Stimulated activated CD4-positive, alpha-beta T cell treated with anti-CD3 and anti-CD28 coated beads, Interleukin-1b, Interleukin-23, amount 100 ng/mL, for 48 hours (primary cell): ENCODE measurements at places on chromosomes 13 and 19.
A peak's percentile ranks its signal among the peaks of the same experiment; 100 is the strongest.

GRCh38 chr19:42433503-42434260, 6.5 kb upstream of the LIPE start:
- peak; percentile 57 for DNase-seq

- DNase-seq: no peak
Measured at GRCh38 chr19:47891622-47891922, 5.5 kb upstream of the SULT2A1 start.

- no peak for DNase-seq
Measured at GRCh38 chr19:42333018-42333417, 7.6 kb downstream of the MEGF8 start.

- DNase-seq: no peak
Measured at GRCh38 chr13:30110301-30111070, 196.9 kb downstream of the KATNAL1 start.

DNA sequence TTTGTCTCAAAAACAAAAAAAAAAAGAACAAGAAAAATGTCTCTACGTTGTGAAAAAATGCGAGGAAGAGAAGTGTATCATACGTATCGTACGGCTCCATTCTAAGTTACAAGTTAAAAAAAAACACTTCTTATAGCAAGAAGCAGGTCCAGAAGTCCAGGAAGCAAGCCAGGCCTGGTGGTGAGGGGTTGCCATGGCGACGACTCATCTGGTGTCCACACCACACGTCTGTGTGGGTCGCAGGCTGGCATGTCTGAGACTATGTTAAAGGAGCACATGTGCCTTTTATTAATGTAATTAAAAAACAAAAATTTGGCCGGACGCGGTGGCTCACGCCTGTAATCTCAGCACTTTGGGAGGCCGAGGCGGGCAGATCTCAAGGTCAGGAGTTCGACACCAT, 5.9 kb downstream of the MED16 start:
- DNase-seq: no peak

- no peak for DNase-seq
Measured at GRCh38 chr13:74920920-74921319, 561.0 kb downstream of the TBC1D4 start.

GRCh38 chr19:46951171-46951986, 68.3 kb upstream of the NPAS1 start:
- peak; percentile 24 for DNase-seq

DNA sequence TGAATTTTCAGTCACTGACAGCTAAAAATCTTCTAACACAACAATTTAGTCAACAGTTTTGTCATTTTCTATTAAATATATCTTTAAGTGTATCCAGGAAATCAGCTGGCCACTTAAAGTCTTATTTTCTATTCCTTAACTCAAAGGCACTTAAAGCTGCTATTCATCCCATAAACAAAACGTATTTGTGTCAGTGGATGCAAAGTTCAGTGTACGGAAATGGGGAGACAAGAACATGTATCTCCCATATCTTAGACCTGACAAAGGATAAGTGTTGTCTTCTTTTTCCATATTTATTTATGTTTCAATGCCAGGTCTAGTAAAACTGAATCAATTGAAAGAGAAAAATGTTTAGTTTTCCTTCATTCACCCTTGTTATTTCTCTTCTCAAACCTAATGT, 409.8 kb upstream of the KLHL1 start:
- no peak for DNase-seq

DNA sequence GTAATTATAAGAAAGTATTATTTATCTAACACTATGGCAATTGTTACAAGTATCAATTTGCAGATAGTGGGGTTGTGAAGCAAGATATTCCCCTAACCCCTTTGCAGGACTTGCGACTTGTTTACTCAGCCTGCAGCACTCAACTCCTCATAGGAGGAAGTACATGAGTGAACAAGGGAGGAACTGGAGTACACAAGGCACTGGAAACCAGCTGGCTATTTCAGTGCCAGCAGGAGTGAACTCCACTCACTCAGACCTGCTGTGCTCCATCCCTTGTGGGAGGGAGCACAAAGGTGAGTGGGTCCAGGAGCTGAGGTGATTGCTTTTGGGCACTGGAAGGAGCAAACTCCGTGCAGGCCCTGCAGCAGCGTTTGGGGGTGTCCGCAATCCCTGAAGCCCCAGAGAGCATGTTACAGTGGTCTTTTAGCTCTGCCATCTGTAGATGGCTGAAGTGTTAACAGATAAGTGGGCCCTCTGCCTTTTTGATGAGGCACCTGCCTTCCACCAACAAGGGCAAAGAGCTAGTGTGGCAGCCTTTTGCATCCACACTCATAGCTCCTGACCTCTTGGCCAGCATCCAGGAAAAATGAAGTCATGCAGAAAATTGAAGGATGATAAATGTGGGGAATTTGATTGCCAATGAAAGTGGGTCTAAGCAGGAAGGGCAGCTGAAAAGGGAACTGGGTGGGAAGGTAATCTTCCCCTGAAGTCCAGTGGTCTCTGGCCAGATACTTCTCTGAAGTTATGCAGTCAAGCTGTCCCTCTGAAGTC, 802.2 kb upstream of the MIR17HG start:
- no peak for DNase-seq

DNA sequence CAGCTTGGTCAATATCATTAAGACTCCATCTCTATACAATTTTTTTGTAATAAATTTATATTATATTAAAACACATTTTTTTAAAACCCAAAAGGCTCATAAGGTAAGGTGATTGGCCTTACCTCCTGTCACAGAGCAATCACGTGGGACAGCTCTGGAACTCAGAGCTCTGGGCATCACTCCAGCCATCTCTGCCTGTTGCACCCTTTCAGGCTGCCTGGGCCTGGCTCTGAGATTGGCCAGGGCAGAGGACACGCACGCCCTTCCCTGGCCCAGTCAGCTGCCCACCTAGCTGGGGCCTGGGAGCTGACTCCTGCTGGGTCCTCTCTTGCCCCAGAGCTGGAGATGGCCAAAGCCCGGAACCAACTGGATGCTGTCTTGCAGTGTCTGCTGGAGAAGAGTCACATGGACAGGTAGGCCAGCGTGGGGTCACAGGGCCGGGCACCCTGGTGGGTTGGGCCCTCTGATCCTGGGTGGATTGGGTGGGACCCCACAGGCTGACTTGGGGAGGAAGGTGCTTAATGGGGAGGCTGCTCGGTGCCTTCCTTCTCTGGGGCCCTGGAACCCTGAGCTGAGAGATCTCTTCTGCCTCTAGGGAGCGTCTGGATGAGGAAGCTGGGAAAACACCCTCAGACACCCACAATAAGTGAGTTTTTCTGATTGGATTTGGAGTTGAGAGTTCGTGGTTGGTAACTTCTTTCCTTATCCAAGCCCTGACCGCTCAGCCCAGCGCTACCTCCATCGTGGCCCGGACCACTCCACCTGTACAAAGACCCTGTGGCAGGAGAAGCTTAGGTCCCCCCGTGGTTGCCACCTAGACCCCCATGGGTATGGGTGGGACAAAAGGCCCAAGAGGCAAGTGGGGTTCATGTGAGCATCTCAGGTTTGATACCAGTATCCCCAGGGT, 3.7 kb downstream of the LIN37 start:
- no peak for DNase-seq

DNA sequence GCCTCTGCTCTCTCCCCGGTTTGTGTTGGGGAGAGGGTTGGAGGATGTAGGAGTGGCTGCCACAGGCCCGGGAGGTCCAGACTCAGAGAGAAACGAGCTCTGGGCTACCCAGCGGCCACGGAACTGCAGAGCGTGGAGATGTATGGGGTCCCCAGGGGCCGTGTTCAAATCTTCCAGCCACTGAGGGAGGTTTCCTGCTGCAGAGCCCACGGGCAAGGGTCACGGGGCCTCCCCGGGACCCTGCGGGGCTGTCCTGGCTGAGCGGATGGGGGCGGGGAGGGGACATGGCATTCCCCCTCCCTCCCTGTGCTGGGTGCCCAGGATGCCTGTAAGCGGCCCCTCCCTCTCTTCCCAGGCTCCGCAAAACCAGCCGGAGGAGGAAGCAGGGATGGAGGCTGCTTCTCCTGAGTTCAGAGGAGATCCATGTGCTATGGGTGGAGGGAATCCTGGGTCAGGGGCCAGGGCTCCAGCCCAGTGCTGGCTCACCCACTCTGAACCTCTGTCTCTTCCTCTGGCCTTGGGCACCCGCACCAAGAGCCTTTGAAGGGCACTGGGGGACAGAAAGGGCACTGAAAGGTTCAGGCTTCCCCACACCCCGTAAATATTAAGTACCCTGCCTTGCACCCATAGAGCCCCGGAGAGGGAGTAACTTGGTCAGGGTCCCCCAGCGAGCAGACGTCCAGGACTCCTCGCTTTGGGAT, 22.6 kb downstream of the SMIM24 start:
- DNase-seq: no peak

- peak; percentile 61 for DNase-seq
Measured at GRCh38 chr19:45016388-45017314, 15.4 kb downstream of the RELB start.

DNA sequence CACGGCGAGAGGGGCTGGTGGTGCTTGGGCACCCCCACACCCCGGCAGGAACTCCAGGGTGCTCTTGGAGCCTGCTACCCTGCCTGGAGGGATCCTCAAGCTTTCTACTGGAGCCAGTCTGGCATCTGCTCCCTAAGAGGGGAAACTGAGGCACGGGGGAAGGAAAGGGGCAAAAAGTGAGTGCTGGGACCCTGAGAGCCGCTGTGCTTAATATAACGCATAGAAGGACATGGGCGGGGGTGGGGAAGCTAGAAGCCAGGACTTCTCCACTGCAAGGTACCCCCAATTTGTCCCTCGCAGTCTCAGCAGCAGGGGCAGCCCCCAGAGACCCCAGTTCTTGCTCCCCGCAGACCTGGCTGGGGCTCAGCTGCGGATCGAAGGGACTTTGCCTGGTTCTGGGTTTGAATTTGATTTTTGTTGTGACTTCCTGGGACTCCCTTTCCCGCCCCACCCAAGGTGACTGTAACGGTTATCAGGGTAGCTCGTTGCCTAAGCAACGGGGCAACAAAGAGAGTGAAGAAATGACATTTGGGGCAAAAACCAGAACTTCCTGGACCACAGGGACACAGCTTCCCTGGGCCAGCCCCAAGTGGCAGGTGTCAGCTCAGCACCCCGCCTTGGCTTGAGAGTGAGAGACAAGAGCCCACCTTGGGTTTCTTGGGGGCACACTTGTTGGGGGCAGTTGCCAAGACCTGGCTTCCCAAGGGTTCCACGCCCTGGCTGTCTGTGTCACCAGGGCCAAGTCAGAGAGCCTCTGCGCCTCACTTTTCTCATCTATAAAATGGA, 638 bp downstream of the ADGRE5 start:
- DNase-seq: peak; percentile 78

DNA sequence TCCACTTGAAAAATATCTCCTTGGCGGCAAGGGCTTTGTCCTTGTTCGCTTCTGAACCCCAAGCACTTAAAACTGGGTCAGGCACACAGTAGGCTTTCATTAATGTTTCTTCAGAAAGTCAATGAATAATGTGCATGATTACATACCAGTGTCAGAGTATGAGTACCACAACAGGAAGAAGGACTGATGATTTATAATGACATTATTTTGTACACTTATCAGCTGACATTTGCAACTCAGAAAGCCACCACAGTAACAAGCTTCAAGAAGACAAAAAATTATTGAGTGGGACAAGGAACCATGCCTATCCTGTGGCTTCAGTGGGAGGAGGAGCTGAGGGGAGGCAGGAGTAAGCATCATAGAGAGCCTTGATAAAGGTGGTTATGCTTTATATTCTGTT, 10.0 kb downstream of the POLR1D start:
- DNase-seq: no peak

DNA sequence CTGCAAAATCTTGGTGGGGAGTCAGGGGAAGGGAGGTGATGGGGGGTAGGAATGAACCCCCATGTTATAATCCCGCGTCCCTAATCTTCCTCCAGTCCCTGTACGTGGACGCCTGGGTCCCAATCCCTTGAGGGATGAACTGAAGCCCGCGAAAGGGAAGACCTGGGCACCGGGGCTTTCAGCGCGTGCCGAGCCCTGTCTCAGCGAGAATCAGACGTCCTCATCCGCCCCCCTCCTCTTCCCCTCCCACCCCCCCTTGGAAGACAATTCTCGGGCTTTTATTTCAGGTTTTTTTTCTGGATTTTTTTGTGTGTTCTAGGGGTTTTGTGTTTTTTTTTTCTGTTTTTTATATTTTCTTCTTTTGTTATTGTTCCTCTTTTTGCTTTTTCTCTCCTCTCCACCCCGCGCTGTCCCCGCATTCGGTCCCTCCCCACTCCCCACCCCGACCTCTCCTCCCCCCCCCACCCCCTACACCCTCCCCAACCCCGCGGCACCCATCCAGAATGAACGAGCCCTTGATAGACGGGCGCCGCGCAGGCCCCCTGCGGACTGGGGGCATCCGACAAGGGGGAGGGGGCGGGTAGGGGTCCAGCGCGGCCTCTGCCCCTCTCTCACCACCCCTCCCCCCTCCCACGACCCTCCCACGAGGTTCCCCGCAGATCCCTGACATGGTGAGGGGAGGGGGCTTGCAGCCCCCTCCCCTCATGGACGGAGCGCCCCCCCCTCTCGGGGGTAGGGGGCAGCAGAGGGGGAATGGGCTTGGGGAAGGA, 10.3 kb downstream of the C19orf81 start:
- DNase-seq: no peak

GRCh38 chr19:17159466-17160393, 55.4 kb upstream of the USE1 start:
- DNase-seq: no peak

DNA sequence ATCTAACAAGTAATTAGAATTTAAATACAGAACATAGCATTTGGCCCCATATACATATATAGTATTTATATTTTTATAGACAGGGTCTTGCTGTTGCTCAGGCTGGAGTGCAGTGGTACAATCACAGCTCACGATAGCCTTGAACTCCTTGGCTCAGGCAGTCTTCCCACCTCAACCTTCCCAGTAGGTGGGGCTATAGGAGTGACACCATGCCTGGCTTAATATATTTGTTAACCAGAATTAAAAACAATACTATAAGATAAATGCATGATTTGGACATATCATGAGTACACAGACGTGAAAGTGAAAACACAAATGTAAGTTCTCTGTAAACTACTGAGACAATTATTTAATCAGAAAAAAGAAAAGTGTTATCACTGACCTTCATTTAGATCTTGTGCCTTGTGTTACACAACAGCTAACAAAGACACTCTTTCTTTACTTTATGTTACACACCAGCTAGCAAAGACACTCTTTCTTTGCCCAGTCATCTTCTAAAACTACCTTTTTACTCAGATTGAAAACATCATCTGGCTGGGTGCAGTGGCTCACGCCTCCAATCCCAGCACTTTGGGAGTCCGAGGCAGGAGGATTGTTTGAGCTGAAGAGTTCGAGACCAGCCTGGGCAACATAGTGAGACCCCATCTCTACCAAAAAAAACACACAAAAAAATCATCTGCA, 22.6 kb downstream of the CARS2 start:
- DNase-seq: no peak
